ENCODE measurements at places on chromosomes 7 and 10.

DNA sequence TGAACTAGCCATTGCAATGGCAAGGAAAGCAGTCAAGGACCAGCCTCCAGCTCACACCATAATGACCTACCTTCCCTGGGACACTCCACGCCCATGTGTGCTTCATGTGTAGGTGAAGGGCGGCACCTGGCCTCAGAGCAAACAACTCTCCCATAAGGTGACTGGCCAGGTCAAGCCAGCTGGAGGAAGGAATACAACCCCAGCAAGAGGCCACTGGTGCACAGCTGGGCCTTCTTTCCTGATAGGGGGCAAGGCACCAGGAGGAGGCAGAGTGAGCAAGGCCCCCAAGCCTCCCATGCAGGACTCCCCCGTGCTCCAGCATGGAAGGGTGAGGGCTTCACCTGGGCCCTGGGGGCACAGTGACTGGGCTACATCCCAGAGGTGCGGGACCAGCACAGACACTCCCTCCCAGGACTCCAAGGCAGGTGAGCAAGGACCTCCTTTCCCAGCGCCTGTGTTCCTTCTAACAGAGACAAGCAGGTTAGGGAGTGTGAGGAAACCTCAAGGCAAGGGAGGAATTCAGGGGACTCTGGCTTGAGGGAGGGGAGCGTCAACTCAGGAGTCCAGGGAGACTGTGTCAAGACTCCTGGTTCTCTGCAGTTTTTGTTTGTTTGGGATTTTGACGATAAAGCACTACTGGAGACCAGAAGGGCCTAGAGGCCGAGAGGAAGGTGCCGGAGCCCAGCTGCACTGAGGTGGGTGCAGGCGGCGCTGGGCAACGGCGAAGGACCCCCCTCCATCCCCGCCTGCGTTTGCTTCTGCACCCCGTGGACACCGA, 1.7 kb downstream of the PTPRN2 start:
- no peak for DNase-seq

- DNase-seq = no peak
These were observed 216.1 kb upstream of the PRPS1L1 start for GRCh38 chr7:18243731-18244130.

GRCh38 chr10:53508197-53508596, 735.6 kb upstream of the MBL2 start:
- DNase-seq = no peak

GRCh38 chr10:62323751-62324150, 50.4 kb upstream of the ZNF365 start:
- DNase-seq = no peak

- no peak for DNase-seq
These were observed 129.6 kb downstream of the BICC1 start for GRCh38 chr10:58642283-58642682.

GRCh38 chr10:81872206-81872862, 2.7 kb upstream of the NRG3 start:
- no peak for DNase-seq

- DNase-seq = no peak
These were observed 53.0 kb upstream of the ADGRA1 start for GRCh38 chr10:133034762-133035161.

DNA sequence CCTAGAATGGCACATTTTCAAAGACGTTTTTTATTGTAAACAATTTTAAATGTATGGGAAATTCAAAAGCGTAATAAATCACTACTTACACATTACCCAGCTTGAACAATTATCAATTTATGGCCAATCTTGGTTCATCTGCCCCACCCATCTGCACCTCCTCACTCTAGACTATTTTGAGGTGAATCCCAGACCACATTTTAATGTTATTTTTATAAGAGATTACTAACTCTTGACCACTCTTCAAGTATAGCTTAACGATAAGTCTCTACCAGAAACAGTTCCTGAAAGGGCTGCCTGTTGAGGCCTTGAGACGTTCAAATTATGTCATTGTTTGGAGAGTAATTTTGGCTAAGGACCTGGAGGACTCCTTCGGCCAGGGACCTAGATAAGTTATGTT, 33.2 kb downstream of the ECHDC3 start:
- no peak for DNase-seq

- DNase-seq = no peak
These were observed 12.4 kb upstream of the MTERF1 start for GRCh38 chr7:91892821-91893340.

GRCh38 chr10:17831896-17832295, 22.7 kb downstream of the MRC1 start:
- DNase-seq = no peak

Measured in fibroblast of skin of left biceps (primary cell).